NCI-H1694 (cell line): ENCODE measurements at places on chromosomes 6 and 20.

DNA sequence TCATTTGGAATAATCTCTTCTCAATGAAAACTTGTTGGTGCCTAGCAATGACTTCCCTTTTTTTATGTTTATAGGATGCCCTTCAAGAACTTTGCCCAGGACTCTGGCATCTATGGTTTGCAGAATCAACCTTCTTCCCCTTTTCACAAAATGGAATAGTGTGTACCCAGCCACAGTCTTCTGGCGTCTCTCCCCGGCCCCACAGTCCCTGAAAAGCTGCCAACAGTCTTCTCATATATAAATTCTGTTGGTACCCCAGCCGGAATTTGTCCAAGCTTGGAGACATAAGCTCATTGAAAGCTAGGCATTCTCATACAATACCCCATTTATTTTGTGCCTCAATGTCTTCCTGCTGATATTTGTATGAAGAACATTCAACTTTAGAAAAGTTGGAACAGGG is 26.4 kb upstream of the MCM3 start:
- DNase-seq: no peak

DNA sequence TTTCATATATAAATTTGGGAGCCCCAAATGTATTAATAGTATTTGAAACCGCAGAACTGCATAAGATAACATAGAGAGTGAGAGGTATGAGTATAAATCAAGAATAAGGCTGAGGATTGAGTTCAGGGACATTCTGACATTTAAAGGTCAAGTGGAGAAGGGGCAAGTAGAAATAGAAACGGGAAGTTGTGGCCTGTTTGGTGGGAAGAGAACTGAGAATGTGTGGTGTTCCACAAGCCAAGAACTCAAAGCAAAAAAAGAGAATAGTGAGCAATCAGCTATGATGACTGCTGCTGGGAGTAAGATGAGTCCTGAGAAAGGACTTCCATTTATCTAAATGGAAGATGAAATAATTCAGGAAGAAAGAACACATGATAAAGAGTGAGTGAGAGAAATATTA is 418.4 kb downstream of the CD109 start:
- no peak for DNase-seq

DNA sequence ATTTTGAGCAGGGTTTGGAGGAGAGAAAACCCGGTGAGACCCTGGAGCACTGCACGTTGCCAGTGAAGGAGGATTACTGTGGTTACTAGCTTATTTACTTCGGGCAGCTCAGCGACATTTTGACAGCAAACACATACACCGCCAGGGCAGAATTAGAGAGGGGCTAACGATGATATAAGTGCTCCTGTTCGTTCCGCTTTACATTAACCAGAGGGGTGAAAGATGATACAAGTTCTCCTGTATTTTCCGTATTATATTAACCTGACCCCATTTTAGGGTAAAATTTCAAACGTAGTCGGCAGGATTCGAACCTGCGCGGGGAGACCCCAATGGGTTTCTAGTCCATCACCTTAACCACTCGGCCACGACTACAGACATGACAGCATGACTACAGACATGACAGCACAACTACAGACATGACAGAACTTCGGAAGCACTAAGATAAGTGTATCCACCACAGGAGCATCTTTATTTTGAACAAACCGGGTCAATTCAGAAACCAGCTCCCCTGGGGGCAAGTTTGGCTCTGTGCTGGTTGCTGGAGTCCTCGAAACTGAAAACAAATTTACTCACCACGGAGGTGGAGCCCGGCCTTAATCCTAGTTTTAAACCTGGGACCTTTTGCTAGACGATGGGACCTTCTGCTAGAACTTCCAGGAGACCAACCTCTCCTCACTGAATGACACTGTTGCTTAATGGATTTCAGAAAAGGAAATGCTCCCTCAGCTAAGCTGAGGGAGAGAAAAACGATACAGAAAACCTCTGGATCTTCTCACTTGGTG is 80.4 kb upstream of the ZNF184 start:
- no peak for DNase-seq

DNA sequence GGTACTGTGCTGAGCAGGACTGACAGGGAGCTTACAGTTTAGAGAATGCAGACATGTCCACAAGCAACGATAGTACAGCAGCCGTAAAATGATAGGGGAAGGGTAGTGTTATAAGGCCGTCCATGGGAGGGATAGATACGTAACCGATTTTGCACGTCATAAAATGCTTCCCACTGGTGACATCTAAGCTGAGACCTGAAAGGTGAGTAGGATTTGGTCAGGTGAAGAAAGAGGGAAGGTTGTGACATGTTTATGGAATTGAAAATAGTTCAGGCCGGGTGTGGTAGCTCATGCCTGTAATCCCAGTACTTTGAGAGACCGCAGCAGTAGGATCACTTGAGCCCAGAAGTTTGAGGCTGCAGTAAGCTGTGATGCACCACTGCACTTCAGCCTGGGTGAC is 25.6 kb downstream of the SNX9 start:
- DNase-seq: no peak

GRCh38 chr6:96058082-96058481 is 42.3 kb downstream of the FUT9 start:
- DNase-seq: no peak

- no peak for DNase-seq
Measured at GRCh38 chr6:88238065-88238464, 71.9 kb upstream of the CNR1 start.

DNA sequence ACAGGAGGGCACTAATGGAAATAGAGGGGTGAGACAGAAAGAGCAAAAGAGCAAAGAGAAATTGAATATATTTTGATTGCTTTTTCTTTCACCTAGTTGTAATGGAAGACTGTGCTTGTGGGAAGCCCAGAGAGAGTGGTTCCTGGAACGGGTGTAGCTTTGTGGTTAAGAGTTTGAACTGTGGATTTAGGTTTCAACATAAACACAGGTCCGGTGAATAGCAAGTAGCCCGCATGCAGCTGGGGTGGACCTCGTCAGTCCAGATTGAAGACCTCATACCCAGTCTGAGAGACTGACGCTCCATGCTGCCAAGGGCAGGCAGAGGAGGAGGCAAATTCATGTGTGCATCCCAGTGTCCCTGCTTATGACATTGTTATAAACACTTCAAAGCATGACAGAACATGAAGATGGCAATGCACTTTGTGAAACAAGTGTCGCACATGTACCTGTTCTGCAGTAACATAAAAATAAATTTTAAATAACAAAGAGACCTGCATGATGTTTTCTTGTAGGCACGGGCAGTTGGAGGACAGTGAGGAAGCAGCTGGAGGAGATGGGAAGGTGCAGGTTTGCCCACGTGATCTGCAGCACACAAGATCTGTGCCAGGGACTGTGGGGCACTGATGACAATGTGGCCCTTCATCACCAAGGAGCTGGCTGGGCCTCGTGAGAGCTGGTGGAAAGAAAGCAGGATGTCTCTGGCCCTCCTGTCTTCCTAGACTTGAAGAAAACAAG is 220.5 kb upstream of the SSTR4 start:
- DNase-seq: no peak

DNA sequence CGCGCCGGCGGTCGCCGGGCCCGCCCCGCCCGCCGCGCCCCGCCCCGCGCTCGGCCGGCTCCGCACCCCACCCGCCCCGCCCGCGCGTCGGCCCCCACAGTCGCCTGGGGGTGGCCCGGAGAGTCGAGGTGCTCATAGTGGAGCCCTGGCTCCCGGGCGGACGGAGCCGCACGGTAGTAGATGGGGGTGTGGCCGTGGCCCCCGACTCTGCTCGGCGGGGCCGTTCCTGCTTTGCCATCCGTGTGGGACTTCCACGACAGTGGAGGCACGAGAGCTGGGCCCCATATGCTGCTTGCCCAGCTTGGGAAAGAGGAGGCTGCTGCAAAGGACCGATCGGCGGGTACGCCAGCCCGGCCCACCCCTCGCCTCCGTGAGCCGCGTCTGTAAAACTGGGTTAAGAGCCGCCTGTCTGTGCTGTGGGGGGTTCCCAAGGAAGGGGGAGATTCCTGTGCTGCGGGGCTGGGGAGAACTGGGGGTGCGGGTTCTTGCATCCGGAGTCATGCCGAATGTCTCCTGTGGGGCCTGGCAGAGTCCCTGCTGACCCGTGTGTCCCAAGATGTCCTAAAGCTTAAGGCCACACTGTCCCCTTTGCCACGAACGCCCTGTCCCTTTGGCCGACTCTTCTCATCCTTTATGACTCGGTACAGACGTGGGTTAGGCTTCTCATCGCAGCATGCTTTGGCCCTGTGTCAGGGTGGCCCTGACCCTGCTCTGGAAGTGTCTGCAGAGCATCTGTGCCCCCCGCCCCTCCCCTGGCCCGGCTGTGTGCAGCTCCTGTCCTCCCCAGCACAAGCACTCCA is at the start of gene OPRL1:
OPRL1 (plus strand) TSS at position 70 of the 800 bp plus-strand sequence. CDS start 12,639 bp downstream, outside the sequence.
- DNase-seq: no peak

GRCh38 chr20:45850926-45851325 is 6.3 kb downstream of the ACOT8 start:
- DNase-seq: no peak

- DNase-seq: no peak
Measured at GRCh38 chr6:19578481-19578880, 258.7 kb upstream of the ID4 start.

DNA sequence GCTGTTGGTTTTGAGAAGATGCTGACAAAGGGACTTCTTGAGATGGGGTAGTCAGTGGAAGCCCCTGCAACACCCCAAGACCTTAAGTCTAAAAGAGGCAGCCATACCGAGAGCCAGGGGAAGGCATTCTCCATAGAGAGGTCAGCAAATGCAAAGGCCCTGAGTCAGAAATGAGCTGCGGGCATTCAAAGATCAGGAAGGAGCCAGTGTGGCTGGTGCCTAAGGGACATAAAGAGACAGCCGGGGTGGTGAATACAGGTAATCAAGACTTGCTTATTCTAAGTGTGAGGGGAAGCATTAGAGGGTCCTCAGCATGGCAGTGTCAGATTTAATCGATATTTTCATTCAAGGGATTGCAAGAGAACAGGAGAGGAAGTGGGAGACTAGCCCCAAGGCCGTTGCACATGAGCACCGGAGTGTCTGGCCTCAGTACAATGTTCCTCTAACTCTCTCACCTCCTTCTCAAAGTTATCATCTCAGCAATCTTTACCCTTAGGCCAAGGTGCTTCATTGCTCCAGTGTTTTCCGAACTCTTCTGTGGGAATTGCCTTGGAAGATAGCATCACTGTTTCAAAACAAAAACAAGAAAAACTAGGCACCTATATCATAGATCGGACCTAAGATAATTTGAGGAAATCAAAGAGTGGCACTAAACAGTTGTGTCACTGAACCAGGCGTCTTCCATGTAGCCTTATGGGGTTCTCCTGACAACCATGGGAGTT is 173.2 kb downstream of the DOK5 start:
- no peak for DNase-seq

- no peak for DNase-seq
Measured at GRCh38 chr6:150448221-150448620, 79.4 kb downstream of the IYD start.

- no peak for DNase-seq
Measured at GRCh38 chr6:49499623-49500022, at the start of gene GLYATL3. Gene GLYATL3 (plus strand): TSS chr6:49499923. CDS start chr6:49511991, 12,068 bp downstream.

GRCh38 chr6:52984247-52984646 is 10.8 kb downstream of the GSTA4 start:
- no peak for DNase-seq

DNA sequence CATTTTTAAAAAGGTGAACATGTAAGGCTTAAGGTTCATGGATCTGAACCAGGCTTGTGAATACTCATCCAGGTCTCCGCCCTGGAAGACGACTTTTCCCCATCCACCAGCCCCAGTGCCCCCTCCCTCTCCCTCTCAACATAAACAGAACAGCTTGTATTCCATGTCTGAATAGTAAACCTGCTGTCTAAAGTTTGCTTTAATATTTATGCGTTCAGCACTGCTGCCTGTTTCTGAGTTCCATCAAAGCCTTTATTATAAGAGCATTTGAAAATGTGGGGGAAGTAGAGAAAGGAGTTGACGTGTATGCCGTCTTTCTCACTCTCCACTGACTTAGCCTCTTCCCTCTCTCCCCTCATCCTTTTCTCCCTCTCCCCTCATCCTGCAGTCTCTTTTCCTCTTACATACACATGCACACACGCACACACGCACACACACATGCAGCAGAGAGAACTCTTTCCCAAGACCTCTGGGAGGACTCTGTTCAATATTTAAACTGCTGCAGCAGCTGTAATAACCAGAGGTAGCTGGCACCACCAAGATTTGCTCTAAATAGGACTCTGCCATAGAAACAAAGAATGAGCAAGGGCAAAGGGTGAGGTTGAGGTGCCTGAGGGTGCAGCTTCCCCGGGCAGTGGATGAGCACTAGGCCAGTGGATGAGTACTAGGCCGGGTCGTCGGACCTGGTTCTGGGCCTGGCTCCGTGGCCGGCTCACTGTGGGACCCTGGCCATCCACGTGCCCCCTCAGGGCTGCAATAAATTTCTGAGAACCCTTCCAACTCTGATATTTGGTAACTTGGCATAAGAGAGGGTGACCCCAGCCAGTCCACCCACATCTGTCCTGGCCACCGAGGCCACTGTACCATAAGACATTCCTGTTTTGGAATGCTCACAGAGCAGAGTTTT is 35.4 kb upstream of the VSTM2L start:
- no peak for DNase-seq

DNA sequence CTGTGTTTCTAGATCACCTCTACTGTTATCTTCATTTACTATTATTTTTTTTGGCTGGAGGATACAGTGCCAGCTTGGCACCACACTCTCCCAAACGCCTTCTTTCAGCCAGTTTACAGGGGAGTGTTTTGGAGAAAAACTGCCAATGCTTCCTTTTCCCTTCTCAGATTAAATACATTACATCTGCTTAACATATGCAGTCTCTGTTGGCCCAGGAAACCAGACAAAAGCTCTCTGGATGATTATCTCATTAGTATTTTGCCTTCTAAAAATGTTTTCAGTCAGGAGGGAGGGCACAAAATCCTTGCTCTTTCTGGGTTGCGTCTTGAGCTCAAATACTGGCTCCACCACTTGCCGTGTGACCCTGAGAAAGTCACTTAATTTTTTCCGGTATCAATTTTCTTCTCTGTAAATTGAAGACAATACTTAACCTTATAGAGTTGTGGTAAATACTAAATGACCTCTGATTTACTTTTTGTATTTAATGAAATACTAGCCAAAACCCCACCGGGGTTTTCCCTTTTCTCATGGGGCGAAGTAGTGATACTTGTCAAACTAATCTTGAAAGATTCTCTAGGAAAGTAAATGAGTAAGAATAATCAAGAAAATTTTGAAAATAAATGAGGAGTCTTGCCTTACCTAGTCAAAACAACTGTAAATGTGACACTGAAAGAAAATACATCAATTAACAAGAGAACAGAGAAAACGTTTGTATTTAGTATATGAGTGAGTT is 146.2 kb downstream of the MMS22L start:
- no peak for DNase-seq

DNA sequence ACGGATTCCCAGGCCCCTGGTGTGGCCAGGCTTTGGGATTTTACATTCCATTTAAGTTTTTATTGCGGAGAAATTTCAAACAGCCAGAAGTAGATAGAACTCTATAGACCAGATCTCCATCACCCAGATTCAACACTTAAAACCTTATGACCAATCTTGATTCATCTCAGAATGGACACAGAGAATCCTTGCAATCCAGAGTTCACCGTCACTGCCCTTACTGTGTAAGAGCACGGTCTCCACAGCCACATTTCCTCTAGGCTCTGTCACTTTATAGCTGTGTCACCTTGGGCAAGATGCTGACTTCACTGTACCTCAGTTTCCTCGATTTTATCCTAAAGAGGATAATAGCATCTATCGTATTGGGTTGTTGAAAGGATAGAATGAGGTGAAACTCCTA is 979 bp downstream of the ZNF133 start:
- DNase-seq: no peak
